ENCODE measurements at places on chromosomes 7 and 10.
A peak's percentile ranks its signal among the peaks of the same experiment; 100 is the strongest.

DNA sequence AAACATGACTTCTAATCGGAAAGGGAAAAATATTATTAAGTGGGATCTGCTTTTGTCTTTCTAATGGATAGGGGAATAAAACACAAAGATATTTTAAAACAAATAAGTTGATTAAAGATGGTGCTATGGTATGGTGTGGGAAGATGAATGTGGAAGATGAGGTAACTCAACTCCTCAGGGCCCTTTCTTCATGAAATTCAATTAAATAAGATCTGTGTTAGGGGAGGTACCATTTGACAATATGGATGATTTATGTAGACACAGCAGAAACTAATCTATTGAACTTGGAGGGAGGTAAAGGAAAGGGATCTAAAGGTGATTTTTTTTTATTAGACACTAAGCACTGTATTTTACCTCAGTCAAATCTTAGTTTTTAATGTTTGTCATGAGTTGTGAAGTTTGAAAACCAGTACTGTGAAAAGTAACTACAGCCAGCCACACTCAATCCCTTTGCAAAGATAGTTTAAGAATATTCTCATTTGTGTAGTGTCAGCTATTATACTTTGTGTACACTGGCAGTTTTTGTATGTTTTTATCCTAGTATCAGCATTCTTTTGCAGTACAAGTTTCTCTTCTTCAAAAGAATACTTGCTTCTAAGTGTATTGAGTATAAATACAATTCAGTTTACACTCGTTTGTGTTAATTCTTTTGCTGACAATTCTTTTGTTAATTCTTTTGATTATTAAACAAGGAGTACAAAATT is 151.3 kb downstream of the PHF14 start:
- no peak for DNase-seq

DNA sequence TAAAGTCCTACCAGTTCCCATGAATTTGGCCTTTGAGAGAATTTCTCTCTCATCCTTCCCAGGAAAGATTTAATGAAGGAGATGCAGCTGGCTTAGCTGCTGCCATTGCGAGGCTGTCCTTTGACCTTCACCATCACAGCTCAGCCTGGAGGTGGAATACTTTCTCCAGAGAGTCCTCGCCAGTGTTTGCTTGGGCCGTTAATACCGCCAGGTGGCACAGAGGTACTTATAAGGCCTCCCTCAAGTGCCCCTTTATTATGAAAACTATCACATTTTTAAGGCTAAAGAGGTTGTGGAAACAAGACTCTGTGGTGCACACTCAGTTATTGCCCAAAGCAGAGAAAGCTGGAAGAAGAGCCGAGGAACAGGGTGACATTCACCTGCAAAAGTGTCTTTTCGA is 330.6 kb downstream of the CCSER2 start:
- DNase-seq, result no peak

- DNase-seq, result no peak
Observed at GRCh38 chr10:6543431-6544005, 36.6 kb downstream of the PRKCQ start.

- DNase-seq, result no peak
Observed at GRCh38 chr7:142855756-142856564, 1.1 kb downstream of the EPHB6 start.

- DNase-seq, result peak; percentile 50
Observed at GRCh38 chr7:32496052-32496813, 944 bp downstream of the AVL9 start.

DNA sequence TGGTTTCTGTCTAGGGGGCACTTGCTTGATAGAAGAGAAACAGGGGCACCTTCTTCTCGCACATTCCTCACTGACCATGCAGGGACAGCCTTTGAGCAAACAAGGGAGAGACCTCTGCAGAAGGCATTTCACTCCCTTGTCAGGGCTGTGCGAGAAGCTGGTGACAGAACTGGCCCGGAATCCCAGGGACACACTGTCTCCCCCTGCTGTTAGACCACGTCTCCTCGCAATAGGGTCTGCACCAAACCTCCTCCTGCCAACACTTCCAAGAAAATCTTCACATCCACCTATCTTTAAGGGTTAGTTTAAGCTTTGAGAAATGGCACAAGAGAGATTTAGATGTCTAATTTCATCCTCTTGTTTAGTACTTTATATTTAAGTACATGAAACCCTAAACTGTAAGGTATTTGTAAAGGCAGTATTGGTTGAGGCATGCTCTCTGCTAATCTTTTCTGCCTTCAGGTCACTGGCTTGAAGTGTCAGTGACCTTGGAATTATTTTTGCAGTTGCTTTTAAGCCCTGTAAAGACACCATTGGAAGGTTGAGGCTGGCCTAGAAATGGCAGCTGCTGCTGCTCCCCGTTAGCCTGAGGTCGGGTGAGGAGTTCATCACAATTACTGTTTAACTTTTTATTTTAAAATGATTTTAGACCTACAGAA is 37.0 kb downstream of the RBM20 start:
- DNase-seq, result no peak

All from Caki2 (cell line).